Psoas muscle (tissue), 8 donors: ENCODE measurements at places on chromosomes 1 and 21.

- peak overlapping the region; percentile 98 for H3K27ac ChIP-seq
- peaks cover 11% of the 10 kb centered on the region for H3K4me1 ChIP-seq
- no peak for DNase-seq
- no peaks in the 10 kb centered on the region for H3K27me3 ChIP-seq
- peak overlapping the region; percentile 92 for H3K4me3 ChIP-seq
These were observed 9.9 kb downstream of the CDKN2C start for GRCh38 chr1:50979937-50980336.

GRCh38 chr1:223332997-223333396 is 31.0 kb downstream of the SUSD4 start:
- H3K36me3 ChIP-seq = no peaks in the 10 kb centered on the region
- H3K4me3 ChIP-seq = no peak overlapping the region
- H3K27ac ChIP-seq = no peak overlapping the region

GRCh38 chr21:26130249-26130881 is 40.2 kb downstream of the APP start:
- no peaks in the 10 kb centered on the region for H3K27me3 ChIP-seq
- DNase-seq = no peak
- H3K4me1 ChIP-seq = no peaks in the 10 kb centered on the region

DNA sequence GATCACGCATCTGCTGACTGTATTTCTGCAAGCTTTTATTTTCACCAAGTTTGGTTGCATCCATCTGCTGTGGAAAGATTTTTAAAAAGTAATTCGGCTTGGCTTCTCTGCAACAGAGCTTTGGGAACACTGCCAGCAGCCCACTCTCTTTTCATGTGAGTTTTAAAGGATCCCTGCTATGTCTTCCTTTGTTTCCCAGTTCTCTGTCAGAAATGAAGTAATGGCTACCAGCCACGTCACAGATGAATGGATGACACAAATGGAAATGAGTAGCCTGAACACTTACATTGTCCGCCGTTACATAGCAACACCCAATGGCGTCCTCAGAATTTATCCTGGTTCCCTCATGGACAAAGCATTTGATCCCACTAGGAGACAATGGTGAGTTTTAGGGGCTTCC is 80.6 kb upstream of the RAVER2 start:
- DNase-seq = no peak
- H3K4me3 ChIP-seq = no peak overlapping the region
- peaks cover 4% of the 10 kb centered on the region for H3K4me1 ChIP-seq
- H3K27me3 ChIP-seq = no peaks in the 10 kb centered on the region
- no peak overlapping the region for H3K27ac ChIP-seq
- H3K36me3 ChIP-seq = no peaks in the 10 kb centered on the region

- no peak overlapping the region for H3K4me3 ChIP-seq
- no peaks in the 10 kb centered on the region for H3K4me1 ChIP-seq
- no peaks in the 10 kb centered on the region for H3K36me3 ChIP-seq
- no peak for DNase-seq
- no peaks in the 10 kb centered on the region for H3K27me3 ChIP-seq
- no peak overlapping the region for H3K27ac ChIP-seq
These were observed 39.1 kb upstream of the IGSF5 start for GRCh38 chr21:39705849-39706248.

DNA sequence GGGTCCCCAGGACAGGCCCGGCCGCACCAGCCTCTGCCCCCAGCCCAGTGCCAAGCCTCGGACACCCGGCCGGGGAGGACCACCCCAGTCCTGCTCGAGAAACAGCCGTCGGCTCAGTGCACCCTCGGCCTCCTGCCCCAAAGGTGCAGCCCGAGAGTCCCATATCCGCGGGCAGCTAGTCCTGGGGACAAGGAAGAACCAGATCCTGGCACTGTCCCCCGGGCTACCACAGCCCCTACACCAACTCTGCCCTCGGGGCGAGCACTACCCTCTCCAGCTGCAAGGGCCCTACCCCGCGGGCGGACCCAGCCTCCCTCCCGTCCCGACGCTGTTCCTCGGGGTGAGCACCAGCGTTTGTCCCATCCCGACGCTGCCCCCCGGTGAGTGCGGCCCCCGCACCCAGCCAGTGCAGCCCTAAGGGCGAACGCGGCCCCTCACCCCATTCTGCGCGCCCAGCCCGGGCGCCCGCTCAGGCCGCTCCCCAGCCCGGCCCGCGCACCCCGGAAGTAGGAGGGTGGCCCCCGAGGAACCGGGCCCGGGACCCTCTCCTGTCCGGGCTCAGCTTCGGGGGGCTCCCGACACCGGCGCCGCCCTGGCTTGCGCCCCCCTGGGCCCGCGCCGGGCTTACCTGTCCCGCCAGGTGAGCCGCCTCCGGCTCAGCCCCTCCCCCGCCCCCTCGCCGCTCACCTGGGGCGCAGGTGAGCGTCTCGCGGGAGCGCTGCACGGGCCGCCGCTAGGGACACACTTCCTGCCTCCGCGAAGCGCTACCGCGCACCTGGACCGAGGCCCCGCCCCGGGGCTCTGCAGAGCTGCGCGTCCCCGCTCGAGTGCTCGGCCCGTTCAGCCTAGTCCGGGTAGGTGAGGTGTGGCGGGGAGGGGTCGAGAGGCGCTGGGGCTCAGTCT is at the start of gene KDF1:
Gene KDF1, minus strand, starts transcription at position 747 of the 903 bp plus-strand sequence. CDS start 8,088 bp downstream, outside the sequence.
- DNase-seq = no peak
- peaks cover 7% of the 10 kb centered on the region for H3K4me1 ChIP-seq
- no peak within 1 kb of the TSS for H3K27ac ChIP-seq
- no peaks in the 10 kb centered on the region for H3K36me3 ChIP-seq
- peak within 1 kb of the TSS; percentile 38 for H3K4me3 ChIP-seq

GRCh38 chr21:44765231-44766013 is 36.2 kb downstream of the UBE2G2 start:
- H3K36me3 ChIP-seq = no peaks in the 10 kb centered on the region
- H3K4me3 ChIP-seq = no peak overlapping the region
- no peaks in the 10 kb centered on the region for H3K4me1 ChIP-seq
- H3K27ac ChIP-seq = no peak overlapping the region
- DNase-seq = no peak

DNA sequence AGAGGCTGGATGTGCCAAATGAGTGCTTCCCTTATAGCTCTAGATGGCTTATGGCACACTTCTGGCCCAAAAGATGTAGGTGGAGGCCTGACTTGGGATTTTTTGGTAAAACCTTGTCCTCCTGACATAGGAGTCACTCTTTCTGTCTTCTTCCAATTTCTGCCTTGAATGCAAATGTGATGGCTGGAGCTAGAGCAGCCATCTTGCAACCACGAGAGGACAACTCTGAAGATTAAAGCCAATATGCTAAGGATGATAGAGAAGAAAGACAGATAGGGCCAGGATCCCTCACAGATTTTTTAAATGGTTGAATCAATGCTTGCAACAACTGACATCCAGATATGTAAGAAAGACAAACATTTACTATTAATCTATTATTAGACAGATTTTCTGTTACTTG is 8.5 kb upstream of the GPR137B start:
- H3K4me3 ChIP-seq = no peak overlapping the region
- H3K27me3 ChIP-seq = peaks cover 5% of the 10 kb centered on the region
- no peaks in the 10 kb centered on the region for H3K4me1 ChIP-seq
- no peak for DNase-seq

GRCh38 chr1:58441699-58442098 is 104.8 kb downstream of the OMA1 start:
- H3K27ac ChIP-seq = no peak overlapping the region
- H3K36me3 ChIP-seq = no peaks in the 10 kb centered on the region
- H3K4me1 ChIP-seq = no peaks in the 10 kb centered on the region
- no peaks in the 10 kb centered on the region for H3K27me3 ChIP-seq

- peaks cover 77% of the 10 kb centered on the region for H3K27me3 ChIP-seq
- DNase-seq = no peak
- H3K27ac ChIP-seq = no peak overlapping the region
- H3K4me3 ChIP-seq = no peak overlapping the region
- no peaks in the 10 kb centered on the region for H3K36me3 ChIP-seq
These were observed 1.2 kb upstream of the EPHA10 start for GRCh38 chr1:37765916-37766664.

- no peaks in the 10 kb centered on the region for H3K36me3 ChIP-seq
- H3K27me3 ChIP-seq = no peaks in the 10 kb centered on the region
- no peak for DNase-seq
- H3K4me3 ChIP-seq = no peak within 1 kb of the TSS
- H3K4me1 ChIP-seq = no peaks in the 10 kb centered on the region
These were observed at the start of gene KRTAP10-3 for GRCh38 chr21:44558695-44559094. KRTAP10-3 (minus strand) TSS chr21:44558795; CDS start chr21:44558715, 80 bp downstream.

- H3K27me3 ChIP-seq = peaks cover 3% of the 10 kb centered on the region
- no peak overlapping the region for H3K4me3 ChIP-seq
- H3K36me3 ChIP-seq = no peaks in the 10 kb centered on the region
- no peaks in the 10 kb centered on the region for H3K4me1 ChIP-seq
These were observed 114.1 kb upstream of the ETS2 start for GRCh38 chr21:38691631-38692030.

DNA sequence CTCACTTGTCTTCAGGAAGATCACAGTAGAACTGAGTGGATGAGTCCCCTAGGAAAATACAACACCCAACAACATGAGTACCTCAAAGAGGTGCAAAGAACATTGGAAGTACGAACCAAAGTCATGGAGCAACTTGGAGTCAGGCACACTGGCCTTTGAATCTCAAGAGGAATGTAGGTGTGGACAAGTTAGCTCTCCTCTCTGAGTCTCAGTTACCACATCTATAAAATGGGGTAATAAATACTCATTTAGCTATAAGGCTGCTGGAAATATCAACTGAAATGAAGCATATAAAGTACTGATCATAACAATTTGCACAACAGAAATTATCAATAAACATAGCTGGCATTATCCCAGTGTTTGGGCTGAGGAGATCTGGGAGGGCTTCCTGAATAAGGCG is 96.7 kb upstream of the JUN start:
- no peak for DNase-seq
- no peaks in the 10 kb centered on the region for H3K36me3 ChIP-seq
- H3K4me1 ChIP-seq = peaks cover 49% of the 10 kb centered on the region

- no peak overlapping the region for H3K27ac ChIP-seq
- DNase-seq = no peak
- H3K4me1 ChIP-seq = peaks cover 8% of the 10 kb centered on the region
These were observed 22.9 kb upstream of the DISC1 start for GRCh38 chr1:231603598-231604275.

GRCh38 chr1:244197851-244198375 is 146.8 kb downstream of the ZBTB18 start:
- H3K27ac ChIP-seq = no peak overlapping the region
- no peak for DNase-seq
- no peaks in the 10 kb centered on the region for H3K4me1 ChIP-seq
- no peaks in the 10 kb centered on the region for H3K27me3 ChIP-seq
- no peaks in the 10 kb centered on the region for H3K36me3 ChIP-seq

DNA sequence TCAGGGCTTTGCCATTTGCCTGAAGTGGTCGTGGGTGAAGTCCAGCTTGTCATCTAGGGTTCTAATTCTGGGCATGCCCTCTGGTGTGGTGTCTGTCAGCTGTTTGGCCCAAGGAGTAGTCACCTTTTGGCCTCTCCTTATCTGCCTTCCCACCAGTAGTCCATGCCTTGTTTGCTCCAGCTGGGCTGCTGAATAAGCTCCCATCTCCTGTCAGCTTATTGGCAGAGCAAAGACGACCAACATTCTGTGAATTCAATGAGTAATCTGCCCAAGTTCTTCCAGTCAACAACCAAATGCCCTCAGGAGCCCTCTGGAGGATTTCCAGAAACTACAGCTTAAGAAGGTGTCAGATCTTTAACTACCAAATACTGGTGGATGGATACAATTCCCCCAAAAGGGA is 7.0 kb downstream of the BCAN start:
- DNase-seq = no peak
- H3K27me3 ChIP-seq = no peaks in the 10 kb centered on the region
- no peaks in the 10 kb centered on the region for H3K36me3 ChIP-seq
- no peaks in the 10 kb centered on the region for H3K4me1 ChIP-seq
- no peak overlapping the region for H3K27ac ChIP-seq

- no peak overlapping the region for H3K4me3 ChIP-seq
- H3K36me3 ChIP-seq = no peaks in the 10 kb centered on the region
These were observed 7.3 kb downstream of the PSEN2 start for GRCh38 chr1:226877669-226878068.

DNA sequence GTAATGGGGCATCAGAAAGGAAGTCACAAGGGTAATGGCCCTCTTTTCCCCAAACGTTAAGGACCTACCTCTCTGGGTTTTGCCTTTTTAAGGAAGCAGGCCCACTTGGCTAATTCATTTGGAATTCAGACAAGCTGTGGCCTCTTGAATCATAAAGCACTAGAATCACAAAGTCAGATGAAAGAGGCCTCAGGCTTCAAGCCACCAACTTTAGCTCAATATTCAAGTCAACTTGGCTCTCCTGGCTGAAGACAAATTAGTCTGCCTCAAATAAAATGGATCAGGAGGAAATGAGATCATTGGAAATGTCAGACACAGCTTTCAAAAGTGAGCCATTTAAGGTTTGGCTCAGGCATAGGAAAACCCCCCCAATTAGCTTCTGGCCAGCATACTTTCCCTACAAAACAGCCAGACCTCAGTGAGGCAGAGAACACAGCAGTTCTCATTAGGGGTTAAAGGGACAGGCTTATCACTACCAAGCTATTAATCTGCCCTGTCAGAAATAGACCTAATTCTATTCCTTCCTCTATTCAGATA is 34.3 kb downstream of the SLC35D1 start:
- no peaks in the 10 kb centered on the region for H3K27me3 ChIP-seq
- H3K4me1 ChIP-seq = peaks cover 4% of the 10 kb centered on the region
- peaks cover 60% of the 10 kb centered on the region for H3K36me3 ChIP-seq

GRCh38 chr1:211420389-211420788 is 71.6 kb downstream of the RD3 start:
- H3K36me3 ChIP-seq = no peaks in the 10 kb centered on the region
- no peak for DNase-seq
- H3K4me3 ChIP-seq = no peak overlapping the region
- no peaks in the 10 kb centered on the region for H3K27me3 ChIP-seq
- no peak overlapping the region for H3K27ac ChIP-seq

GRCh38 chr1:101005183-101005582 is 20.4 kb downstream of the DPH5 start:
- H3K27ac ChIP-seq = no peak overlapping the region
- H3K36me3 ChIP-seq = no peaks in the 10 kb centered on the region
- no peaks in the 10 kb centered on the region for H3K27me3 ChIP-seq

DNA sequence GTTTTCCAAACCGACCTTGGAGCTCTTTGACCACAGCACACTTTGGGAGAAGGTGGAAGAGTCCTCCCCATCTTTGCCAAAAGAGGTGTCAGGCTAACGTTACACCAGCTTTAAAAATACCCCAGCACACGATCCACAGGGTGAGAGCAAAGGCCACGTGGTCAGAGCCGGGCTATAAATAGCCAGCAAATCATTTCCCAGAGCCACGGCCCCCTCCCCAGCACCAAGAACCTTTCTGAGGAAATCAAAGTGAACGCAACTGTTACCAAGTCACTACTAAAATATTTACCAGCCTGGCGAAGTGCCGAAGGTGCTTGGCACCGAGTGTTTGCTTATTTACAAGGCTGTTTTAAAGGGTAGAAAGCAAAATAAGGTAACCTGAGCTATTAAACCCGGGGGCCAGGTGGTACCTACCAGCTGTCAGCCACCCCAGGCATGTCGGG is 72.4 kb downstream of the CASZ1 start:
- no peaks in the 10 kb centered on the region for H3K36me3 ChIP-seq
- peak overlapping the region; percentile 91 for H3K27ac ChIP-seq
- no peak overlapping the region for H3K4me3 ChIP-seq
- peaks cover 69% of the 10 kb centered on the region for H3K4me1 ChIP-seq
- DNase-seq = peak; percentile 91
- H3K27me3 ChIP-seq = no peaks in the 10 kb centered on the region
